NCI-H1436 treated with DMSO at 0.1 percent for 48 hours (cell line): ENCODE measurements at places on chromosomes 12 and 14.

GRCh38 chr12:68245180-68246021 lies 8.0 kb downstream of the IL22 start:
- DNase-seq, result no peak

DNA sequence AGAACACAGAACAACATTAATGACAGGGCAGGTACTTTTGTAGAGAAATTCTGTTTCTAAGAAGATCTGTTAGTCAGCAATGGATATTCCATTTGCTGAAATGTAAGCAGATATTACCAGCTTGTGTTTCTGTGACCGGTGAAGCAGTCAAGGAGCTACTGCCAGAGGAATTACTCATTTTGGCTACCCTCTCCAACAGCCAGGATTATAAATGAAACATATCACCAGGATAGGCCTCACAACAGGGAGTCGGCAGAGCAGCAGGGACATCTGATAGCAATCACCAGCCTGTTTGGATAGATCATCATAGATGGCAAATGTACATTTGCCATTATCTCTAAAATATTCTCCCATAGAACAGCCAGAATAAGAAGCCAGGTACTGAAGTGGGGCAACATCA lies 440.7 kb downstream of the KCNH5 start:
- DNase-seq, result no peak

- no peak for DNase-seq
These were observed 38.2 kb downstream of the PLXNC1 start for GRCh38 chr12:94186278-94187241.

DNA sequence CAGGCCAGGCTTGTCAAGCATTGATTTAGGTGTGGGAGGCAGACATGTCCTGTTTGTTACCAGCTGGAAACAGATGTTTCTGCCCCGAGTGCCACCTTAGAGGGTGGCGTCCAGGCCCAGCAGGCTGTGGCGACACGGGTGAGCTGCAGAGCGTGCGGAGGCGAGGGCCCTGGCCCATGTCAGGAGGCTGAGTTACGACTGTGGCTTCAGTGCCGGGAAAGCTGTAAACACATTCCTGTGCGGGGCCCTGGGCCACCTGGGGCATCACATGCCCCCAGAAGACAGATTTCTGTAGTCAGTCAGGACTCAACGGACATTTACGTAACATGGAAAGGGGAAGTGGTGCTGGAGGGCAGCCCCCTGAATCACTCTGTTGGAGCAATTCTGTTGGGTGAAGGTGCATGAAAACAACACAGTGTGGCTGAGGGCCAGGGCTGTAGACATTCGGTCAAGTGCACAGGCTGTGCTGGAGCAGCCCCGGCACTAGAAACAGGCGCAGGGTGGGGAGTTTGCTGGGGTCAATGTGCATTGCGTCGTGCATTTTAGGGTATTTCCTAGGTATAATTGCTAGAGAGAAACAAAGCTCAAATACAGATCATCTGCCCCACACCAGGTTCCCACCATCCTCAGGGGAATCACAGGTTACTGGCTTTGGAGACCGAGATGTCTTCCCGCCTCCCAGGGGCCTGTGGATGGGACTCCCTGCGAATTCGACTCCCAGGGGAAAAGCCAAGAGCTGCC lies 291.8 kb downstream of the TMEM121 start:
- DNase-seq, result no peak

DNA sequence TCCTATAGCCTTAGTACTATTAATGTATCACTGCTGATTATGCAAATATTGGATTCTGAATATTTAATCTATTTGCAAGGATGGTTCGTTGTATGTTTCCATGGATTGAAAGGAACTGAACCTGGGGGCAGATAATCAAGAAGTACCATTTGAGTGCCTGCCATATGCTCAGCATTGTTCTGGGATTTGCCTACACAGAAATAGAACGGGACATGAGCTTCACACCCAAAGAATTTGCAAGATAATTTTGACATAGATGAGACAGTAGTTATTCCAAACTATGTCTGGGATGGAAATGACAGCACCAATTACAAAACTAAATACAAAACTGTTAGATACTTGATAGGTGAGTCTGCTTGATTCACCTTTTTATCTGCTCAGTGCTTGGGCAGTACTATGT lies 132.7 kb upstream of the NPAS3 start:
- DNase-seq, result no peak

DNA sequence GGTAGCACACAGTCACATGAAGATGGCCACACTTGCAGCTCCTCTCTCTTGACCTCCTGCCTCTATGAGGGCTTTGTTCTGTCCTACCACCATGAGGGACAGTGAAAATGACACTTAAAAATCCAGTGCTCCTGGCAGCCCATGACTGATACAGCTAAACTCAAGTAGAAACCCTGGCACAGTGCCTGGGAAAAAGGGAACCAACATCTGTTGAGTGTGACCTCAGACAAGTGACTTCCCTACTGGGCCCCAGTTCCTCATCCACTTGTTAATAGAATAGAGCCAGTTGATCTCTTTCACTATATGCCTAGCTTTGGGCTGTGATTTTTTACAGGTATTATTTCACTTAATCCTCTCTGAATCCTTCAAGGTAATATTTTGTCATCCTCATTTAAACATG lies 4.8 kb downstream of the GUCY2C start:
- DNase-seq, result no peak

GRCh38 chr14:69050240-69051184 lies 71.4 kb upstream of the ACTN1 start:
- no peak for DNase-seq

DNA sequence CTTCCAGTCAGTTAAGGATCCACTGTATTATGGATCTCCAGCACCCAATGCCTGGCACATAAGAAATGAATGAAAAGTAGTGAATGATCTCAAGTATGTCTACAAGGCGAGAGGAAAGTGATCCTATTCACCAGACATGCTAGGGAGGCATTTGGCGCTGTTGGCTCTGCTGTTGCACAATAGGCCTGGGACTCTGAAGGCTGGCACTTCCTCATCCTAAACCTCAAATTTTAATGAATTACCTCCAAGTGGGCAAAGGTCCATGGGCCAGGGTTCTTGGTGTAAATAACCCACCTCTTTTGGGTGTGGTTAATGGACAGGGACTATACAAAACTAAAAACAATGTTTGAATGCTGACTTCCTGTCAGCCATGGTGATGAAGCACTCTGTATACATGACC lies 173.4 kb upstream of the PZP start:
- no peak for DNase-seq
